ENCODE measurements at places on chromosomes 7 and 10.

- peak; percentile 63 for DNase-seq
These were observed 72.5 kb downstream of the C10orf90 start for GRCh38 chr10:126598009-126598408.

- DNase-seq, result no peak
These were observed 81.9 kb downstream of the ABCB5 start for GRCh38 chr7:20697351-20697750.

- DNase-seq, result no peak
These were observed 207.0 kb downstream of the MLLT10 start for GRCh38 chr10:21740989-21741388.

DNA sequence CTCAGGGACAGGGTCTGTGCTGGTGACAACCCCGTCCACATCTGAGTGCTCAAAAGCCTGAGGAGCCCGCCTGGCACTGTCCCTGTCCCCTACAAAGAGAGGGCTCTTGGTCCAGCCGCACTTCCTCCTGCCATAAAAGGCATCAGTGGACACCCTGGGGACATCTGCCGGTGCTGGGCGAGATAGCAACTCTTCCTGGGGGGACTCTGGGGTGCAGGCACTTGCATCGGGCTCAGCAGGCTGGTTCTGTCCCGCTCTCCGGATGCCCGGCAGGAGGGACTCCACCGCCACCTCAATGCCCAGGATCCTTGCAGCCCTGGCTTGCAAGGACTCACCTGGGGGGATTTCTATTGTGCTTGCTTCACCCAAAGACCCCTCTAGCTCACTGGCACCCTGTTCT, 32.8 kb downstream of the JCAD start:
- DNase-seq, result no peak

DNA sequence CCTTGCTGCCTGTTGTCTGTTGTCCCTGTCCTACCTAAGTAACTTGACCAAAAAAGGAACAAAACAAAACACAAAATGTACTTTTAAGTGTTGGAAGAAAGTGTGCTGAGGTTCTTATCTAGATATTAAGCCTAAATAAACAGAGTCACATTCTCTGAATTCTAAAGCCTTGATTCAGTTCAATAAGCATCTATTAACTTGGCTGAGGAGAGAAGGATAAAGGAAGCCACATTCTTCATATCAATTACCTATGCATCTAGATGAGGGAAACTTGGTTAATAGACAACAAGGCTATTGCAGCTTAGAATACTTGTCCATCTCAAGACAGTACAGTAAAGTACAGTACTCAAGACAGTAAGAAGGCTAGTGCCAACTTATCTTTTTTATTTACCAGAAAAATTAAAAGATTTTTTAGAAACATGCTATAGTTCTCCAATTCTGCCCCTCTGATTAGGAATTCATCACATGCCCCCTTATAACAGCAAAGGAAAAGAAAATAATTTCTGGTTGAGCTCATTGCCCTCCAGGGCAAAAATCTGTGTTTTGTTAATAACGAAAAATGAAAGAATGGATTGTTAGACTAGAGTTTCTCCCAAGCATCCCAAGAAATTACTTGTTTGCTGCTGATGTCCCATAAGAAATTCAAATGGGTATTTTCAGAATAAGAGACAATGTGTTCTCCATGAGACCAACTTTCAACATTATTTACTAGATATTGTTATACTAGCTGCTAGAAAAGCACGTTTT, 546.5 kb upstream of the SEMA3D start:
- no peak for DNase-seq

GRCh38 chr10:126476246-126476645, 88.0 kb upstream of the ADAM12 start:
- no peak for DNase-seq

DNA sequence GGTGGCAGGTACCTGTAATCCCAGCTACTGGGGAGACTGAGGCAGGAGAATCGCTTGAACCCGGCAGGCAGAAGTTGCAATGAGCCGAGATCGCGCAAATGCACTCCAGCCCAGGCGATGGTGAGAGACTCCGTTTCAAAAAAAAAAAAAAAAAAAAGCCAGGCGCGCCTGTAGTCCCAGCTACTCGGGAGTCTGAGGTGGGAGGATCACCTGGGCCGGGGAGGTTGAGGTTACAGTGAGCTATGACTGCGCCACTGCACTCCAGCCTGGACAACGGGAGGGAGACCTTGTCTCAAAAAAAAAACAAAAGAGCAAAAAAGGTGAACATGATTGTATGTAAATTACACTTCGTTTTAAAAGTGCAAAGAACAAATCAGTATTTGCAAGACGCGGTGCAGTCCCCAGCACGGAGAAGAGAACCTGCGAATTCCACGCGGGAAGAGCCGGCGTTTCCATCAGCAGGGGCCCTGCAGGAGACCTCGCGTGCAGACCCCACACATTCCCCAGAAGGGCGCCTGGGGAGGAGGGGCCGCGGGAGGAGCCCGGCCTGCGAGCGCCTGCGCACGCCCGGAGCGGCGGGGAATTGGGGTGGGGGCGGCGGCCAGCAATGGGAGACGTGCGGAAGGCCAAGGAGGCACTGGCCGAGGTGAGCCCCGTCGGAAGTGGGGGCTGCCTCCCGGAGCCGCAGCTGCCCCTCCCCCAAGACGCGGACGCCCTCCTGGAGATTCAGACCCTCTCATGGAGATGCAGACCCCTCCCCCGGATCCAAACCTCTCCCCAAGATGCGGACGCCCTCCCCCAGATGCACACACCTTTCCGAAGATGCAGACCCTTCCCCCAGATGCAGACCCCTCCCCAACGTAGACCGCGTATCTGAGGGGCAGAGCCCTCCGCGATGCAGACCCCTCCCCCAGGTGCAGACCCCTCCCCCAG, 16.7 kb upstream of the SUN1 start:
- DNase-seq, result peak; percentile 26

DNA sequence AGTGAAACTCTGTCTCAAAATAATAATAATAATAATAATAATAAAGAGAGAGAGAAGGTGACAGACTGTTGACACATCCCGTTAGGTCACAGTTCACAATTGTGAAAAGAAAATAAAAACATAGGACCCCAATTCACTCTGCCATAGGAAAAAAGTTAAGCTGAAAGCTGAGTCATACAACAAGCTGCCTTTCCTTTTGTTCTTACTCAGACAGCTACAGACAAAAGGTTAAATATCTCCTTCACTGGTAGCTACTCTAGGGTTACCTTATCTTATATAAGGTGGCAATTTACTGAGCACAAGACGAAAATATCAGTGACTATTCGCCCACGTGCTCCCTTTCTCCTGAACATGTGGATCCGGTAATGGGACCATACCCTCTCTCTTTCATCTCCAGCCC, 17.5 kb downstream of the TUBAL3 start:
- no peak for DNase-seq

GRCh38 chr10:70109064-70109729, 23.4 kb downstream of the AIFM2 start:
- no peak for DNase-seq

DNA sequence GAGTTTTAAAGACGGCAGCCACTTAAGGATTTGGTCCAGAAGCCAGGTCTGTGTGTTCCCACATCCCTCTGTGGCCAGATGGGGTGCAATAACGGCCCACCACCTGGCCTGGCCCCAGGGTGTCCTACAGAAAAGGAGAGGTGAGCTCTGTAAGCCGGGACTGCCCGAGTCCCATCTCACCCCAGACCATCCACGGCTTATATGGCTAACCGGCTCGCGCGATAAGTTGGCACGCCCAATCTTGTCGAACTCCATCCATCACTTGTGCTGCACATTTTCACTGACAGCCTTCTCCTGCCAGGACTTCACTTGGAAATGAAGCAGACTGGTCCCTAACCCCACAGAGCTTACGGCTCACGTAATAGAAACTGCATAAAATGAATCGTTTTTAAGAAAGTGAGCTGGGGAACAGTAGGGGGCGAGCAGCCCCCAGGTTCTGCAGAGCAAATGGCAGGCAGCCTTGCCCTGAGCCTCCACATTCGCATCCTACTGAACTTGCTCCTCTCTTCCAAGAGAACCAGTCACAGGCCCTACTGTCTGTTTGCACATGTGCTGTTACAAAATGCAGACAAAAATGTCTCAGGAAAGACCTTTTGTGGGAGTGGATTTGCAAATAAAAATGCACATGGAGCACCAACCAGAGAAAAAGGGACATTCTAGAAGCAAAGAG, 98.2 kb downstream of the TNS3 start:
- peak; percentile 33 for DNase-seq

DNA sequence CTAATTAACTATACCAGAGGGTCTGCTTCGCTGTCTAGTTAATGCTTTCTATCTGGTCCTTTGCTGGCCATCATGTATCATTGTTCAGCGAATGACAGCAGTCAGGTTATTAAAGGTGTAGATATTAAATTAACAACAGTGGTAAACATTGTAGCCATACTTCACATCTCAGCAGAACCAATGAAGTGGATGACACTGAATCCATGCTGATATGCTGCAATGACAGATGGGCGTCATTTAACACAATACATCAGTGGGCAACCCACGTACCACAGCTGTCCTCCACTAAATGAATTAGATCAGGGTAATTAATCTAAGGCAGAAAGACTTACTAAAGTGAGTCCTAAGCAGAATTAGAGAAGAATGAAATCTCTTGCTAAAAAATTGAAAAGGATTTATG, 767.2 kb downstream of the NXPH1 start:
- DNase-seq, result no peak

DNA sequence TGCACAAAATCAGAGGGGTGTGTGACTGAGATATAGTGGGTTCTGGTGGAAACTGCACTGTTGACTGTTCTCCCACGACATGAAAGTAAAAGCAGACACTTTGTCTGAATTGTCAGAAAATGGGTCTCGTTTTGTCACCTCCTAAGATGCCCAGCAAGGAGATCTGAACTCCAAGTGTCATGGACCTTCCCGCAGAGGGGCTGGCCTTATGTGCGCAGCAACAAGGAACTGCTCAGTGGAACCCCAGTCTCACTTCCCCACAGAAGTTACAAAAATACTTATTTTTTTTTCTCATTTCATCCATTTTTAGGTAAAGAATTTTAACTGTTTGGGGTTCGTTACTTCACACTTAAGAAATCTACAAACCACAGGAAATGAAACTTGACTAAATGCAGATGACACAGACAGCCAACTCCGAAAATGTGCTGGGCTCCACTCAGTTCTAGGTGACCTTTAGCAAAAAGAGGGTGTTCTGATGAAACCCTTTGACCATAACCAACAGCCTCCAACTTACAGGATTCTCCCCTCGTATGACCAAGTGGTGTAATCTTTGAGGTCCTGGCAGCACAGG, 115.0 kb downstream of the FAM107B start:
- no peak for DNase-seq

DNA sequence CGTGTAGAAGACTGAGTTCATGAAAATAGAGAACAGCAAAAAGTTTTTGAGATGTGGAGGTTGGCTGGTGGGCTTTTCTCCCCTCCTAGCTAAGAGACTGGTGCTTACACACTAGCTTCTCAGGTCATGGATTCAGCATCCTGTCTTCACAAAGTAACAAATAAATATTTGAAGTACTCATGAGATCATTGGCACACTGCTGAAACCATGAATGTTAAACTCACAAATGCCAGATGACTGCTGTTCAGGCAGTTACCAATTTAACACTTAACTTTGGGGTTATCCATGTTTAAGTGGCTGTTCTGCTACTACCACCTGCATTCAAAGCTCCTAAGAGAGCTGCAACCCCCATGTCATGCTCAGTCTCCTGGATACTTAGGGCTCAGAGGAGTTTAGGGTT, 119.0 kb upstream of the BET1 start:
- DNase-seq, result no peak

GRCh38 chr10:88243202-88243744, 339.8 kb downstream of the RNLS start:
- DNase-seq, result no peak

DNA sequence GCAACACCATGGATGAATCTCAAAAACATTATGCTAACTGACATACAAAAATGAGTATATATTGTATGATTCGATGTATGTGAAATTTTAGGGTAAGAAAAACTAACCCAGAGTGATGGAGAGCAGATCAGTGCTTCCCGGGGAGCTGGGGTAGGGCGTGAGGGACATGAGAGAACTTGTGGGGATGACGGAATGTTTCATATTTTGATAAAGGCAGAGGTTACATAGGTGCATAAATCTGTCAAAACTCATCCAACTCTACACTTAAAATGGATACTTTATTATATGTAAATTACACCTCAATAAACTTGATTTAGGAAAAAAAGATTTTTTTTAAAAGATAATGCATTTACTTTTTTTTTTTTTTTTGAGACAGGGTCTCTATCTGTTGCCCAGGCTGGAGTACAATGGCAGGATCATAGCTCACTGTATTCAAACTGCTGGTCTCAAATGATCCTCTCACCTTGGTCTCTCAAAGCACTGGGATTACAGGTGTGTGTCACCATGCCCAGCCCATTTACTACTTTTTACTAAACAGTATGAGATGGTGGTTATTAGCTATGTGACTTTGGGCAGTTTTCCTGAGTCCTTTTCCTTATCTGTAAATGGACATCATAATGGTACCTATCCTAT, 13.7 kb downstream of the RHEB start:
- DNase-seq, result no peak

DNA sequence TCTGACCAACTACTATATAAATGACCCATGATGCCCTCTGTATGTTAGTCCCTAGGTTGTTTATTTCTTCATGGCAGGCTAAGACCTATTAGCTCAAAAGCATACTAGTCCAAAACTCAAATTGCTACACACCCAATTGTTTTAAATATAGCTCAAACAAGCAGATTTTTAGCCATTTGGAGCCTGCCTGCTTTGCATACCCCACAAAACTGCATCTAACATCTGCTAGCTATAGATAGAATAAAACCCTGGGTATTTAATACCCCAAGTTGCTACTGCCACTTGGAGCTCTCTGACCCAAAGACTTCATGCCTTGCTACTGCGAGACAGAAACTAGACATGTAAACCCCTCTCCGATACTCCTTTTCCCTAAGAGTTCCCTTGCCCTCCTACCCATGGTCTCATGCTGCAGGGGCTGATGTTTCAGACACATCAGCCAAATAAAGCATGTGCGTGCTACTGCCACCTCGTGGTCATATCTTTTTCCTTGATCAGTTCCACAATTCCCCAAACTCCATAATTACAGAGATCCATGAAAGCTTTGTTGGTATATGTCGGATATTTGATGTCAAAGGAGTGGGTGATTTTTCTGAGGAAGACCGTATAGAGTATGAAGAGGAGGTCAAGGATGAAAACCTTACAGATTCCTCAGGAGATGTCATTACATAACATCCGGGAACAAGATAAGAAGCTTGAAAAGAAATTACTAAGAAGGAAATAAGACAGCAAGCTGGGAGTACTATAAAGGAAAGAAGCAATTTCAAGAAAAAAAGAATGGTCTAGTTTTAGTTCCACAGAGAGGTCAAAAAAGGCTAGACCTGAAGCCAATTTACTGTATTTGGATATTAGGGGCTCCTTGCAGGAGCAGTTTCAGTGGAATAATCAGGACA, 386.6 kb downstream of the SH2D4B start:
- DNase-seq, result peak; percentile 38

DNA sequence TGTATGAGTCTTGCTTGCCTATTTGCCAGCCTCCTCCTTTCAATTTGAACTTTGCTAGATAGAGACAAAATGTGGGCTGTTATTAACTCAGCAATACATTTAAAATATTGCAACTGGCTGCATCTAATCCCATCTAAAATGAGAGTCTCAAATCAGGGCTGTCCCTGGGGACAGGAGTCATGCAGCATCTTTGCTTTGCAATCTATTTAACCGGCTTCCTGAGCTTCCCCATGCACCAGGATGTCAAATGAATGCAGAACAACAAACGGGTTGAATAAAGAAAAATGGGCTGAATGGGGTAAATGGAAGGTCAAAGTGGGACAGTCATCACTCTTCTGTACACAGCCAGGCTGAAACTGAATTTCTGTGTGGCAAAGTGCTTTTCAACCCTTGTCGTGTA, 89.2 kb downstream of the AOAH start:
- DNase-seq, result no peak

GRCh38 chr10:114648368-114648767, 9.7 kb downstream of the ABLIM1 start:
- DNase-seq, result peak; percentile 67
